ENCODE measurements at places on chromosomes 7 and 10. TPM values are rescaled to one million over a fixed set of nuclear protein-coding genes. Genes with fewer than 3 reads are reported as not detected.

Gene ADCYAP1R1
- not detected for total RNA-seq

Gene LAMB1
- total RNA-seq: 405 TPM

Gene HNRNPH3
- total RNA-seq: 73.1 TPM

Gene ARHGAP22
- 8.8 TPM for total RNA-seq

Gene SORCS1
- not detected for total RNA-seq

Gene APBB1IP
- not detected for total RNA-seq

Gene AQP1
- 18.0 TPM for total RNA-seq

Gene GIMAP2
- total RNA-seq: not detected

Gene OR2A42
- 0.12 TPM for total RNA-seq

Gene THAP5
- total RNA-seq: 22.4 TPM

Gene RAB19
- not detected for total RNA-seq

- no peak for DNase-seq
Observed at GRCh38 chr10:91567815-91568214, 65.1 kb downstream of the PPP1R3C start.

GRCh38 chr10:5996696-5997095 is 19.4 kb upstream of the IL15RA start:
- no peak for DNase-seq

- no peak for DNase-seq
Observed at GRCh38 chr10:109427411-109427810, 495.9 kb downstream of the XPNPEP1 start.

DNA sequence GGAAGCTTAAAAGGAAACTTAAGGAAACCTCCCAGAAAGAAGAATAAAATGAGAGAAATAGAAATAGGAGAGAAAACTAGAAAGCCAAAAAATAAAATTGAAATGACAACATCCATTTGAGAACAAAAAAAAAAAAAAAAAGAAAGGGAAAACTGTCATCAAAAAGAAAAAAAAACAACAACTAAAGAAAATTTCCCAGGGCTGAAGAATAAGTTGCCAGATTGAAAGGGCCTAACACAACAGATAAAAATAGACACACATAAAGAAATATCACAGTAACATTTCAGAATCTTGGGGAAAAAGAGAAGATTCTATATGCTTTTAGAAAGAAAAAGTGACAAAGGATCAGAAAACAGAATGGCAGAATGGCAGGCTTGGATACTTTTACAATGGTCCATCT is 157.1 kb downstream of the JMJD1C start:
- no peak for DNase-seq

- DNase-seq: no peak
Observed at GRCh38 chr7:107628461-107629064, 32.1 kb upstream of the SLC26A4 start.

DNA sequence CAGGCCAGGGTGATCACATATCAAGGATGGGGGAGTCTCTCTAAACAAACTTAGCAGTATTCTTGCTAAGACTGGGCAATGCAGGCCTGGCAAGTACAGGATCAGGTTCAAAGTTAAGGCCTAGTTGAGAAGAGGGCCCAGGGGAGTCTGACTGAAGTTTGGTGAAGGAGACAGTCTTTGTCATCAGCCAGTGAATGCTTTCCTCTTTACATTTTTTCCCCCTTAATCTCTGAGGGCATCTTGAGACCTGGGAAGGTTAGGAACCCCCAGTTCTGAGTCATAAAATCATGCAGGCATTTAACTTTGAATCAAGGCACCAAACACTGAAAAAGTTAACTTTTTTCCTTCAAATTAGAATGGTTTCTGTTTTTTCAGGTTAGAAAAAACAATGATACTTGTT is 311.5 kb downstream of the REEP3 start:
- DNase-seq: no peak

DNA sequence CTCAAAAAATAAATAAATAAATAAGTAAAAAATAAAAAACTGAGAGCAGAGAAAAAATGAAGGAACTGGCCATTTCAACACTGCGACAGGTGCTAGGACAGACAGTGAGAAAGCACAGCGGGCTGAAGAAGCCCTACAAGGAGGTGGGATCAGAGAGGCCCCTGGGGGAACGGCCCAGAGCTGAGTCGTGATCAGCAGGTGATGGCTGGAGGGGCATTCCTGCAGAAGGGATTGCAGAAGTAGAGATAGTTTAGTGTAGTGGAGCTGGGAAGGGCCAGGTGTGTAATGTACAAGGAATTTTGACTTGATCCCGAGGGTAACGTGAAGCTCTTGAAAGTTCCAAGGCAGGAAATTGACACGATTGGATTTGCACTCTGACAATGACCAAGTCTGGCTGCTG is 112.1 kb downstream of the CUL2 start:
- DNase-seq: peak; percentile 49

- no peak for DNase-seq
Observed at GRCh38 chr10:69045441-69046300, 42.2 kb upstream of the SRGN start.

DNA sequence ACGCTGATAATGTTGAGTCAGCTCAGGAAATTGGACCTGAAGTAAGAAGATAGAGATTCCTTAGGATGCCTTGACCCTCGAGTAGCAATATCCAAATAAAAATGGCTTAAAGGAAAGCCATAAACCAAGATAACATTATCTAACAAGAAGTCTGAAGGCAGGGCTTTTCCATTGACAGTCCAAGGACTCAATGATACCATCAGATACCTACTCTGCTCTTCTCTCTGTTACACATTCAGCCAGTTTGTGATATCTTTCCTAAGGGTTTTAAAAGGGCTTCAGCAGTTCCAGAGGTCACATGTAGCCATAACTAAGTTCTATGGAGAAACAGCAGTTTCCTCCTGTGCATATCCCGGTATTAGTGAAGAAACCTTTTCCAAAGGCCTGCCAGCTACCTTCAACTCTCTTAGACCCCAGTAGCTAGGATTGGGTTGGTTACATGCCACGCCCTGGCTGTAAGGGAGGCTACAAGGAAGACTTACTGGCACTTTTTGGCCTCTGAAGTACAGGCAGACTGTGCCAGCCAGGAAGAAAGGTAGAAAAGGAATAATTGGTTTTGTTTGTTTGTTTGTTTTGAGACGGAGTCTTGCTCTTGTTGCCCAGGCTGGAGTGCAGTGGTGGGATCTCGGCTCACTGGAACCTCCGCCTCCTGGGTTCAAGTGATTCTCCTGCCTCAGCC is 10.6 kb downstream of the SHLD2 start:
- DNase-seq: no peak

DNA sequence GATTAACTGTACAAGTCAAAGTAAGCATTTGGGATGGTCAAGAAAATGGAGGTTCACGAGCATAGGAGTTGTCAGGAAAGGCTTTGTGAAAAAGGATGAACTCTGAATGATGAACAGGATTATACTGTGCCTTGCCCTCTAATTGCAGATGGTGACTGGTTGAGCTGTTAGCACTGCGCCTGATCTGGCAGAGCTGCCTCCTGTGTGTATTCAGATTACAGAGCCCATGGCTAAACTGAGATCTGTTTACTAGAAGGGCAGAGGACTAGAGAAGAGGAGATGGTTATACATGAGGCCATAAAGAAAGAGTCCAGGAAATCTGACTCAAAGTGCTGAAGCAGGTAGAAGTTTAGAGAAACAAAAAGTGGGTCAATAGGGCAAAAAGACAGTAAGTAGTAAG is 29.7 kb downstream of the LRRC72 start:
- DNase-seq: no peak

DNA sequence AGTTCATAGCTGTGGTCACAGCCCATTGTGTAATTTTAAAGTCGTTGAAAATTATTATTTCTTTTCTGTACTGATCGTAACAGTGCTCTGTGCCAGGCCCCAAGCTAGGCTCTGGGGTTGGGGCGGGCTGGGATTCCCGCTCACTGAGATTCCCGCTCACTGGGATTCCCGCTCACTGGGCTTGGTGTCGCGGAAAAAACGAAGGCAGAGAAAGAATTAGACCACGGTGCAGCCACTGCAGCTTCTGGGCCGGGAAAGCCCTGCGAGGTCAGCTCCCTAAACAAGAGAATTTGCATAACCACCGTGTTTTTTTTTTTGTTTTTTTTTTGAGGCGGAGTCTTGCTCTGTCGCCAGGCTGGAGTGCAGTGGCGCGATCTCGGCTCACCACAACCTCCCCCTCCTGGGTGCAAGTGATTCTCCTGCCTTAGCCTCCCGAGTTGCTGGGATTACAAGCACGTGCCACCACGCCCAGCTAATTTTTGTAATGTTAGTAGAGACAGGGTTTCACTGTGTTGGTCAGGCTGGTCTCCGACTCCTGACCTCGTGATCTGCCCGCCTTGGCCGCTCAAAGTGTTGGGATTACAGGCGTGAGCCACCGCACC is 31.2 kb downstream of the FOXK1 start:
- no peak for DNase-seq

- no peak for DNase-seq
Observed at GRCh38 chr7:80806663-80807062, 112.2 kb downstream of the SEMA3C start.

- peak; percentile 81 for DNase-seq
Observed at GRCh38 chr10:69376662-69377061, 40.1 kb downstream of the TACR2 start.

DNA sequence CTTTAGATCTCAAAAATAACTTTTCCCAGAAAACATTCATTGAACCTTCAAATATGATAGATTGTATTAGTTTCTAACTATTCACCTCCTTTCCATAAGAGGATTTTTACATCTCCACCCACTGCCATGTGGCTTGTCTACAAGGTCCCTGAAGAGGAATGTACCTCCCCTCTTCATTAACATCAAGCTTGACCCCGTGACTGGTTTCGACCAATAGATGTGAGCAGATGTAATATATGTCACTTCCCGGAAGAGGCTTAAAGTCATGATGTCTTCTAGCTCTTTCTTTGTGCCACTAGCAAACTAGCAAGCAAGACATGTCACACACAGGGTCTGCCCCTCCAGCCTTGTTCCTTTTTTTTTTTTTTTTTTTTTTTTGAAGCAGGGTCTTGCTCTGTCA is 6.9 kb downstream of the BAZ1B start:
- no peak for DNase-seq

GRCh38 chr7:137801003-137801402 is 45.8 kb downstream of the DGKI start:
- no peak for DNase-seq

DNA sequence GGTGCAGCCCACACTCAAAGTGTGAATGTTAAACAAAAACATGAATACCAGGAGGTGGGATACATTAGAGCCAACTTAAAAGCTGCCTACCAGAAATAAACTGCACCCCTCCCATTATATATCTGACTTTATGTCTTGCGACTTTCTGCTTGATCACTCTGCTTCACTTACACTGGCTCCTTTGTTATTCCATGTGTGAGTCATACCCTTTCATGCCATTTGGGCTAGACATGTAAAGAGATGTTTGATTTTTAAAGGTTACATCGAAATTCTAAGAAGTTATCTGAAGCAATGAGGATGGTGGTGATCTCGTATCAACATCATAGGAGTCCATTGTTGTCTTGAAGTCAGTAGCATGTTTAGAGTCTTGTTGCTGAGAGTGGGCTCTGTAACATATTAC is 31.6 kb upstream of the ETV1 start:
- DNase-seq: no peak

DNA sequence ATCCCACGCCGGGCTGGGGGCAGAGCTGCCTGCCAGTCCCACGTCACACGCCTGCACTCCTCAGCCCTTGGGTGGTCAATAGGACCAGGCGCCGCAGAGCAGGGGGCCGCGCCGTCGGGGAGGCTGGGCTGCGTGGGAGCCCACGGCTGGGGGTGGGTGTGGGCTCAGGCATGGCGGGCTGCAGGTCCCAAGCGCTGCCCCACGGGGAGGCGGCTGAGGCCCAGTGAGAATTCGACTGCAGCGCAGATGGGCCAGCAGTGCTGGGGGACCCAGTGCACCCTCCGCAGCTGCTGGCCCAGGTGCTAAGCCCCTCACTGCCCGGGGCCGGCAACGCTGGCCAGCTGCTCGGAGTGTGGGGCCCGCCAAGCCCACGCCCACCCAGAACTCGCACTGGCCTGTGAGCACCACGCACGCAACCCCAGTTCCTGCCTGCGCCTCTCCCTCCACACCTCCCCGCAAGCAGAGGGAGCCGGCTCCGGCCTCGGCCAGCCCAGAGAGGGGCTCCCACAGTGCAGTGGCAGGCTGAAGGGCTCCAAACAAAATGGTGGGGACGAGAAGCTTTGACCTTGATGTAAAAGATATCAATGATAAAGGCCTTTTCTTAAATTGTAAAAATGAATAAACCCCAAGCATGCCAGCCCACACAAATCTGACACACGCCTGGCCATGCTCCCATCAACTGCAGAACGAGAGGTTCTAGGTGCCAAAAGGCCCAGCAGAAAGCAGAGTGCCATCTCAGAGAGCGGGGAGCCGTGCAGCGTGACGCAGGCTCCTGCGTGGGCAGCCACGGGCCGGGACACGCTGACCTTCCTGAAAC is 255.5 kb downstream of the MAD1L1 start:
- DNase-seq: peak; percentile 80
